Activated naive CD8-positive, alpha-beta T cell treated with anti-CD3 and anti-CD28 coated beads for 36 hours (primary cell): ENCODE measurements at places on chromosomes 12 and 14.

DNA sequence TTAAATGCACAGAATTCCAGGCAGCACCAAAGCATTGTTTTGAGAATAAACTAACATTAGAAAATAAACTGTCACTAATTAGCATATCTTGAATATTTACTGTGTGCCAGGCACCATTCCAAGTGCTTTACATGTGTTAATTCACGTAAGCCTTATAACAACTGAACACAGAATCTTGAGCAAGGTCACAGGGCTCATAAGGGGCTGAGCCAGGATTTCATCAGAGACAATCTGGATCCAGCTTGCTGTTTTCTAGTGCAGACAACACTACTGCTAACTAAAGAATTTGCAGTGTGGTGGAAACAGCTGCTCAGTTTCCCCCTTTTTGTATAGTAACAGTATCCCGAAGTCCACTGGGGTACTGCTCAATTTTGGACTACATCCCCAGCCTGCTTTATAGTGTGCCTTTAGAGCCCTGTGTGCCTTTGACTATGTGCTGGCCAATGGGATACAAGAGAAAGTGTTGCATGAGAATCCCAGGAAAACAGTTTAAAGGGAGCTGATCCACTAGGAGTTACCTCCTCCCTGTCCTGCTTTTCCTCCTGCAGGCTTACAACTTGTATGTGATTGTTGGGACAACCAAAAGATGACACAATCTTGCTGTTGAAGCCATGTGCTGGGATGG lies 36.0 kb upstream of the RMST start:
- DNase-seq, result no peak

GRCh38 chr14:50726372-50727107 lies 58.4 kb upstream of the SAV1 start:
- peak; percentile 1 for DNase-seq

DNA sequence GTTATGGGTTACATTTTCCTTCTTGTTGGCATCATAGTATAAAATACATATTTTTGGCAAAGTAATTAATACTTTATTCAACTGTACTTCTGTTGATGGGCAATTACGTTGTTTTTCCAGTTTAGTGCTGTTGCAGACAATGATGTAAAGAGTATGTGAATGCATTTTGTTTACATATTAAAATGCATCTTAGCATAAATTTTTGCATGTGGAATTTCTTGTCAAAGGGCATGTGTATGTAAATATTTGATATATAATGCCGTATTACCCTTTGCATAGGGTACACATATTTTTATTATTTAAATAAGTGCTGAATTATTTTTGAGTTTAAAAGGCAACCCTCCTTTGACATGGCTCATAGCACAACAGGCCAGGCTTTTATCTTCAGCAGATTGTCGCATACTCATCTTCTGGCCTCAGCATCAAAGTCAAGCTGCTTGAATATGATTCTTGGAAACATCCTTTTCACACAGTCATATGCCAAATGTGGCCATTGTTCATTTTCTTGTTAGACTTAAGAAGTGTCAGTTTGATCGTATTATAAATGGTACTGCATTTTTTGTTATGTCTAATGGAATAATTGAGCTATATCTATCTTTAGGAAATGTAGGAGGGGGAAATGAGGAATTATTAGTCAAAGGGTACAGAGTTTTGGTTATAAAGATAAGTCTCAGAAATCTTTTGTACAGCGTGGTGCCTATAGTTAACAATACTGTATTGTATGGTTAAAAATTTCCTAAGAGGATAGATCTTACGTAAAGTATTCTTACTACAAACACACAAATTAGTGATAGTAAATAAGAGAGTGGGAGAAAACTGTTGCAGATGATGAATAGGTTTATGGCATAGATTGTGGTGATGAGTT lies 138.5 kb downstream of the FUT8 start:
- DNase-seq, result no peak

DNA sequence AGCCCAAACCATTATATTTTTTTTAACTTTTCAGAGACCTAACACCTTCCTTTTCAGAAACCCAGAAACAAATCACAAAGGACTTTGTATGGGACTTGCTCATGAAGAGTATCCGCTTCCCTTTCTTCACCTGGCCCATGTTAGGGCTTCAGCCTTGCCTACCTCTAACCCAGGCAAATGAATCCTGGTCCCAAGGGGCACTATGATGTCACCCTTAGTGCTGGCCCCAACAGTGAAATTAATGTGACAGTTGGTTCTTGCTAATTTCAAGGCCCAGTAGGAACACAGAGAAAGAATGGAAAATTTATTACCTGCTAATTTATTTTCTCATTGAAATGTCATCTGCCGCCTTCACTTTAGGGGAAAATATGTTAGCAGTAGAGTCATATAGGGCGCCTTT lies 179.8 kb upstream of the NRXN3 start:
- no peak for DNase-seq
